ENCODE measurements at places on chromosomes 6 and 20.

DNA sequence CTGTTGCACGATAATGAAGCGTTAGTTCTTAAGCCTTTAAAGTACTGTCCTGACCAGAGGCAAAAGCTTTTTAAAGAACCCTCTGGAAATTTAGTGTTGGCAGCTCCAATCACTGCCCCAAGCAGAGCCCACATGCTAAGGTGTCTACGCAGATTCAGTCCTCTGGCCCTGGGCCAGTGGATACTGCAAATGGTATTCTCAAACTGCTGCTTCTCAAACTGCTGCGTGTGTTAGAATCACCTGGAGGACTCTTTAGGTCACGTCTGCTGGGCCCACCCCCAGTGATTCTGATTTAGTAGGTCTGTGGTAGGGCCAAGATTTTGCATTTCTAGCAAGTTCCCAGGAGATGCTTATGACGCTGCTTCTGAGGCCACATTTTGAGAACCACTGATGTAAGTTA, 96.0 kb upstream of the CCDC28A start:
- no peak for DNase-seq

GRCh38 chr6:105793130-105793529, 293.0 kb upstream of the PRDM1 start:
- peak; percentile 67 for DNase-seq

DNA sequence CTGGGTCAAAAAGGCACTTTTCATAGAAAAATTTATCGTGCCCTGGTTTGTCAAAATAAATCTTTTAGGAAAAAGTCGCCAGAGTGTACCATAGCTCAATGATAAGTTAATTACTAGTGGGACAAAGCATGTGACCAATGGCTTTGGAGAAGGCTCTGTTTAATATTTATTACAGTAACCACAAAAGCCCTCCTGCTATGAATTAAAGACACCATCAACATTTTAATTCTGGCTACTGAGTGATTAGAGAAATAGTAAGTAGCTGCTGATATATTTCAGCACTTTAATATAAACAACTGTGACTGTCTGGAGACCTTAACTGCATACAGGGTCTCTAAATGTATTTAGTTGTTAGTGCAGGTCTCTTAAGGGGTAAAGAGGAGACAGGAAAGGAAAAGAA, 38.3 kb downstream of the KIF13A start:
- DNase-seq, result no peak

- DNase-seq, result no peak
Observed at GRCh38 chr6:4801491-4802110, 25.4 kb downstream of the CDYL start.

GRCh38 chr20:61129311-61129710, 122.8 kb upstream of the CDH4 start:
- no peak for DNase-seq

DNA sequence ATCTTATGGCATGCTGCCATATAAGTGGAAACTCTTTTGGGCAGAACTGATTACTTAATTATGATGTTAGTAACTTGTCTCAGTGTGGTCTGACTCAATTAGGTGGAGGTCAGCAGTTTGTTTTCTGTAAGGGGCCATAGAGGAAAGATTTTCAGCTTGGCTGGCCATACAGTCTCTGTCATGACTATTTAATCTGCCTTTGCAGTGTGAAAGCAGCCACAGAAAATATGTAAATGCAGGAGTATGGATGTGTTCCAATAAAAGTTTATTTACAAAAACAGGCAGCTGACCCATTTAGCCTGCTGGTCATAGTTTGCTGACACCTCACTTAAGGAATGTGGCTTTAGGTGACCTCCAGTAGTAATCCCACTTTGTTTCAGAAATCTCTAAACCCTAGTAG, 700.7 kb downstream of the EPM2A start:
- DNase-seq, result no peak

- no peak for DNase-seq
Observed at GRCh38 chr6:151452750-151453427, 963 bp upstream of the RMND1 start.

- no peak for DNase-seq
Observed at GRCh38 chr20:59299945-59300332, 472 bp upstream of the EDN3 start.

GRCh38 chr6:36657942-36658544, 20.5 kb upstream of the CDKN1A start:
- no peak for DNase-seq

GRCh38 chr6:19070520-19070919, 683.4 kb downstream of the RNF144B start:
- no peak for DNase-seq

GRCh38 chr6:35016502-35017321, 124.4 kb downstream of the TCP11 start:
- no peak for DNase-seq

GRCh38 chr6:123616942-123617341, 19.8 kb downstream of the TRDN start:
- no peak for DNase-seq

DNA sequence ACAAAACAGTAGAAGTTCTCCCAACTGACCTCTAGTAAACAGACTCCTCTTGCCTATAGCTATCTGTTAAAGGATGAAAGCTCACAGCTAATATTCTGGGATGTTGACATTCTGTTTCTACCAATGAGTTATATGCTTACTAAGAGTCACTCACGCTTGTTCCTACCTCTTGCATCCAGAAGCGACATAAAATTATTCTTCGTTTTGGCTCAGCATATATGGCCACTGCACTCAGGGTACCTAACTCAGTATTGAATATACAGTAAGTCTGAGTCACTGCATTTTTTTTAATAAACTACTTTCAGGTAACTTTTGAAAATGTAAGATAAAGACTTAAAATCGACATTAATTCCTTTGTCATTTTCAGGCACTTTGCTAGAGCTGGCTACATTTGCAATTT, 214.4 kb upstream of the STXBP5 start:
- DNase-seq, result no peak

- no peak for DNase-seq
Observed at GRCh38 chr6:82237013-82237412, 10.5 kb downstream of the IBTK start.

DNA sequence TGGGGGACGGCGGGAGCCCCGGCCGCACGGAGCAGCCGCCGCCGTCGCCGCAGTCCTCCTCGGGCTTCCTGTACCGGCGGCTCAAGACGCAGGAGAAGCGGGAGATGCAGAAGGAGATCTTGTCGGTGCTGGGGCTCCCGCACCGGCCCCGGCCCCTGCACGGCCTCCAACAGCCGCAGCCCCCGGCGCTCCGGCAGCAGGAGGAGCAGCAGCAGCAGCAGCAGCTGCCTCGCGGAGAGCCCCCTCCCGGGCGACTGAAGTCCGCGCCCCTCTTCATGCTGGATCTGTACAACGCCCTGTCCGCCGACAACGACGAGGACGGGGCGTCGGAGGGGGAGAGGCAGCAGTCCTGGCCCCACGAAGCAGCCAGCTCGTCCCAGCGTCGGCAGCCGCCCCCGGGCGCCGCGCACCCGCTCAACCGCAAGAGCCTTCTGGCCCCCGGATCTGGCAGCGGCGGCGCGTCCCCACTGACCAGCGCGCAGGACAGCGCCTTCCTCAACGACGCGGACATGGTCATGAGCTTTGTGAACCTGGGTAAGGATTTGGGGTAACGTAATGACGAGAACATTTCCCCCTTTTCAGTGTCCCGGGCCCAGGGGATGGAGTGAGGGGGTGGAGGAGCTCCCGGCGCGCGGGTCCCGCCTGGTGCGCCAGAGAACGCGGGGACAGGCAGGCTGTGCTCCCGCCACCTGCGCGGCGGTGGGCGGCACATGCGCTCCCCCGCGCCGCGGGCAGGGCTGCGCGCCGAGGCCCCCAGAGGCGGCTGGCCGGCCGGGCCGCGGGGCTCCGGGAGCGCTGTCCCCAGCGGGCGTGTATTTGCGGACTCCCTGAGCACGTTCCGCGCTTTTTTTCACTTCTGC, 1.4 kb downstream of the BMP6 start:
- DNase-seq, result peak; percentile 62

- no peak for DNase-seq
Observed at GRCh38 chr6:83605517-83605916, 93.2 kb downstream of the PRSS35 start.
